Suprapubic skin (tissue), 4 donors: ENCODE measurements at places on chromosomes 12 and 14.
A peak's percentile ranks its signal among the peaks of the same experiment; 100 is the strongest.

GRCh38 chr12:56338308-56339157 lies at the start of gene IL23A:
Gene IL23A (plus strand): TSS chr12:56338884. CDS start chr12:56339045, 161 bp downstream.
- DNase-seq, result no peak

DNA sequence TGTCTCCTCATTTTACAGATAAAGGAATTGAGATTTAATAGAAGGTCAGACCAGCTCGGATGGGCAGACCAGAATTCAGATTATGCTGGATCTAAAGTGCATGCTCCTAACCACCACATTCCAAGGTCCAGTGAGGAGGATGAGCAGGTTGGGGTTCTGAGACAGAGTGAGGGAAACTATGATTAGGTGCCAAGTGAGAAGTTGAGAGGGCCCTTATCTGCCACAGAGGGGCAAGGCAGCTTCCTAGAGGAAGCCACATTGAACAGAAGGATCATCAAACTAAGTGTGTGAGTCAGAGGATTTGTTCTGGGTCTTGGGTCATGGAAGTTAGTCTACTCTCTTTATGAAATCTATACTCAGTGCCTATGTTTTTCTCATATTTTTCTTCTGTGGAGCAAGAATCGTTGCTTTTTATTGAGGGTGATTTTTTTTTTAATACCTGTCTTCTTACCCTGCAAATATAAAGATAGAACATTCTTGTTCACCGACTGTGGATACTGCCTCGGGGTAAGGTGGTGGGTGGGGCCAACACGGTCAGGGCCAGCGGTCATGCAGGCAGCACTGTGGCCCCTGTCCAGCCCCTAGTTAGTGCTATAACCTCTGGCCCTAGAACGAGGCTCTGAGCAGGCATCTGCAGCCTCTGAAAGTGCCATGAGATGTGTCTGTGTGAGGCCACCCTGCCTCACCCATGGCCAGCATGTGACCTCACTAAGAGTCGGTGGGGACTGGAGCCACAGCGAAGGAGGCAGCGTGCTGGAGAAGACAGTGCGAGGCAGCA lies 55.6 kb upstream of the PTHLH start:
- no peak for DNase-seq

GRCh38 chr12:121801595-121802484 lies 2.0 kb upstream of the SETD1B start:
- DNase-seq, result no peak

DNA sequence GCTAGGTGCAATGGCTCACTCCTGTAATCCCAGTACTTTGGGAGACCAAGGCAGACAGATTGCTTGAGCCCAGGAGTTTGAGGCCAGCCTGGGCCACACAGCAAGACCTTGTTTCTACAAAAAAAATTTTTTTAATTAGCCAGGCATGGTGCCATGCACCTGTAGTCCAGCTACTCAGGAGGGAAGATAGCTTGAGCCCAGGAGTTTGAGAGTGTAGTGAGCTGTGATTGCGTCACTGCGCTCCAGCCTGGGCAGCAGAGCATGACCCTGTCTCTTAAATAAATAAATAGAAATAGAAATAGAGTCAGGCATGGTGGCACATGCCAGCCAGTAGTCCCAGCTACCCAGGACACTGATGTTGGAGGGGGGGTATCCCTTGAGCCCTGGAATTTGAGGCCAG lies 36.7 kb upstream of the CLIP1 start:
- DNase-seq, result peak; percentile 6

GRCh38 chr12:26426652-26427051 lies 231.3 kb downstream of the SSPN start:
- no peak for DNase-seq

- peak; percentile 90 for DNase-seq
Observed at GRCh38 chr14:75299059-75299458, 20.4 kb downstream of the FOS start.

DNA sequence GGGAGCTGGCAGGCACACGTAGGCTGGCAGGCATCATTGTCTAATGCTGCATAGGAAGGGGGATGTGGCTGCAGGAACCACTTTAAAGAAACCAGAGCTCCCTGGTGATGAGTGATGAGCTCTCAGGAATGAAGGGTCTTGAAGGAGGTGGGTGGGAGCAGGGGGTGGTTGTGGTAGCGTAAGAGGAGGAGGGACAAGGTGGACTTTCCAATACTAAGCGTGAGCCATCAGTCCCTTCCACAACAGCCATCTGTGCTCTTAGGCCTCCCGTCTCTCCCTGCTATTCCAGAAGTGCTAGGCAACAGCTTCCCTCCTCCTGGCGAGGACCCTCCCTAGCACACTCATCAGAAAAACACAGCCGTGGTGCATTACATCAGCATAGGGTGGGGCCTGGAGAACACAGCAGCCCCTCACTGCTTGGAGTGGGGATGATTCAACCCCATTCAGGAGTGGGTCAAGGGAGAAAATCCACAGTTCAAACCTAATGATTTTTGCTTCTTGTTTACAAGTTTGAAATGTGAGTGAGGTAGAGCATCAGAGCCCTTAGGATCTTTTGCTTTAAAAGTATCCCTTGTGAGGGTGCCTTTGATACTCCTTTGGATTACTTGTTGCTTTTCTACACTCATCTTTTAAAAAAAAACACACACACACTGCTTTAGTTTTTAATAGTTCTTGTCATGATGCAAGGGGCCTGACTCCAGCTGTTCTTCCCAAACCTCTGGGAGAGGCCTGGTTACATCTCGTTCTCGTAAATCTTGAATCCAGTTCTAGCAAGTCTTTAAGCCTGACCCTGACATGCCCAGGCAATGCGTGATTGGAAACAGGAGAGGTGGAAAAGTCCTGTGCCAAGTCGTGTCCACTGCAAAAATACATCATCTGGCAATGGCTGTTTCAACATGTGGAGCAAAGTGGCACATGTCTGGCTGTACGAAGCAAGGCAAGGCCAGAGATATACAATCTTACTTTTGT lies 356.4 kb upstream of the DDHD1 start:
- no peak for DNase-seq

GRCh38 chr14:104689881-104690711 lies 678 bp downstream of the INF2 start:
- no peak for DNase-seq

DNA sequence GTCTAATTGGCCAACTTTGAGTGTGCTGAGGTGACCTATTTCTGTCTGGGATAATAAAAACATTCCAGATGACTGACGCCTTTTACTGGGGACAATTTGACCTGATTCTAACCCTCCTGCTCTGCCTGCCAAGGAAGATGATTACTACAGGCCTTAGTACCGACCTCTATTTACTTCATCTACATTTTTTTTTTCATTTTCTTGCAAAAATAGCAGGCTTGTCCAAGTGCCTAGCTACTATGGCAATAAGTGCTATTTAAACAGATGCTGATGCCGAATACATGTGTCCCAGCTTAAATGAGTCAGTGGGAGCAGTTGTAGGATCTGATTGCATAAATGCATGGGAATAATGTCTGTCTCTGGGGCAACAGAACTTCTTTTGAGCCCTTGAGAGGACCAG lies 254.3 kb downstream of the RGS6 start:
- DNase-seq, result no peak

DNA sequence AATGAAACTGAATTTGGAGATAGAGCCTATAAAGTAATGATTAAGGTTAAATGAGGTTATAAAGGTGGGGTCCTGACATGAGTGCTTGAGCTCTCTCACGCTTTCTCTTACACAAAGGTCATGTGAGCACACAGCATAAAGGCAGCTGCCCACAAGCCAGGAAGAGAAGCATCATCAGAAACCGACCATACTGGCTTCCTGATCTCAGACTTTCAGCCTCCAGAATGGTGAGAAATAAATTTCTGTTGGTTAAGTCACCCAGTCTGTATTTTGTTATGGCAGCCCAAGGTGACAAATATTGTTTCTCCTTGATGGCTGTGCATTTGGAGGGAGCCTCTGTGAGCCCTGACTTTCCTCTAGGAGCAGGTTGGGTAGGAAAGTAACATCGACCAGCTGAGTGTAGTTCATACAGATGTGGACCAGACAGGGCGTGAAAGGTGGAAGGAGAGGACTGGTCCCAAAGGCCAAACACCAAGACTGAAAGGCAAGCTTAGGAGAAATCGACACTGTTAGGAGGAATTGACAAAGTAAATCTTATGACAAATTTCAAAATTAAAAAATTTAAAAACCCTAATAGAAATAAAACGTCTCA lies 97.6 kb upstream of the SLC38A2 start:
- DNase-seq, result no peak

DNA sequence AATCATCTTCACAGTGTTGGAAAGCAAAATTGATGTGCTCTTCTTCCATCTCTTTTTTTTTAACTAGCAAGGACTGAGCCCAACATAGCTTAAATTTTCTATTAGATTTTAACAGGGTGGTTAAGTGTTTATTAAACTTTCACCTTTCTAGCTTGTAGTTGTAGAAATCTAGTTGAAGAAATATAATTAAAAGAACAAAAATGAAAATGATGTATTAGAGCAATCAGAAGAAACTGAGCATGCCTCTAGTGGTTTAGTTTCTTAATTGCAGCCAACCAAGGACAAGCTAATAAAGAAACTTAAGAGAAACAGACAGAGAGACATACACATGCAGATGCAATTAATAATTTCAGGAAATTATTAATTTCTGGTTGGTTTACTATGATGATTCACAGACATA lies 673.0 kb upstream of the LMO3 start:
- DNase-seq, result no peak
